ENCODE measurements at places on chromosomes 16 and 17. TPM values are rescaled to one million over a fixed set of nuclear protein-coding genes. Genes with fewer than 3 reads are reported as not detected.
A peak's percentile ranks its signal among the peaks of the same experiment; 100 is the strongest.

Gene TNFRSF17
- total RNA-seq, result not detected

Gene EFNB3
- total RNA-seq, result not detected

Gene ZFP1
- total RNA-seq, result 11.5 TPM

Gene WIPF2
- 22.1 TPM for total RNA-seq

Gene KRTAP4-6
- not detected for total RNA-seq

Gene DOC2A
- total RNA-seq, result 2.5 TPM

Gene TPSB2
- 0.41 TPM for total RNA-seq

- no peak for DNase-seq
Measured at GRCh38 chr16:12664164-12664733, 139.4 kb downstream of the CPPED1 start.

DNA sequence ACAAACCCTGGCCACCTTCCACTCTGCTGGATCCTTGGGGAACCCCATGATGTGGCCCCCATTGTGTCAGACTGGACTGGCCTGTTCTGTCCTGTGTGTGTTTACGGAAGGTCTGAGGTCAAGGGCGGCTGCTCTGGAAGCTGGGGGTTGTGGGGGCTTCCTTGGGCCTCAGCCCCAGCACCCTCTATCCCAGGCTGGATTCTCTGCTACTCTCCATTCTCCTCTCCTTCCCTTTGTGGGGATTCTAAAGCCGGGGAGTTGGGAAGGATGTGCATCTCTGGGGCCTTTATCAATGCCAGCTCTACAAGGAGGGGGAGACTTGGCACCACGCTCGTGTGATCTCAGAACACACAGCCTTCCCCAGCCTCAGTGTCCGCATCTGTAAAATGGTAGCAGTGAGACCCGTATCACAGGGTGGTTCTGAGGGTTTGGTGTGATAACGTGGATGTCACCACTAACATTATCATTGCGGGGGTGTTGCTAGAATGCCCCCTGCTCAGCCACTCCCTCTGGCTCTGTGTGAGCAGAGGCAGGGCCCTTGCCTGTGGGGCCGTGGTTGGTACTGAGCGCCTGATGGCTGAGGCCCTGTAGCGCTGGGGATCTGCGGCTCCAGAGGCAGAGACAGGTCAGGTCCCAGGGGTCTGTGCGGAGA lies 18.1 kb downstream of the ADGRG1 start:
- no peak for DNase-seq

GRCh38 chr17:72989074-72989610 lies 103.3 kb downstream of the SLC39A11 start:
- DNase-seq, result no peak

DNA sequence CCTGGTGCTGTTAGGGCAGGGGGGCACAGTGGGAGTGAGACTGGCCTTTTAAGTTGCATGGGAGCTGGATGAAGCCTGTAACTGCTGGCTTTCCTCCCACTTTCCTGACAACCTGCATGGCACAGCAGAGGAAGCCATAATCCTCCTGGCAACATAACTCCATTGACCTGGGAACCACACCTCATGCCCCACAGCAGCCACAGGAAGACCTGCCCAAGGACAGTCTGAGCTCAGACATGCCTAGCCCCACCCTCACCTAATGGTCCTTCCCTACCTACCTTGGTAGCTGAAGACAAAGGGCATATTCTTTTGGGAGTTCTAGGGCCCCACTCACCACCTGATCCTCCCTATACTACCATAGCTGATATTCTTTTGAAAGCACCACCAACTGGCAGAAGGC lies 482.2 kb upstream of the TOM1L1 start:
- DNase-seq, result no peak

DNA sequence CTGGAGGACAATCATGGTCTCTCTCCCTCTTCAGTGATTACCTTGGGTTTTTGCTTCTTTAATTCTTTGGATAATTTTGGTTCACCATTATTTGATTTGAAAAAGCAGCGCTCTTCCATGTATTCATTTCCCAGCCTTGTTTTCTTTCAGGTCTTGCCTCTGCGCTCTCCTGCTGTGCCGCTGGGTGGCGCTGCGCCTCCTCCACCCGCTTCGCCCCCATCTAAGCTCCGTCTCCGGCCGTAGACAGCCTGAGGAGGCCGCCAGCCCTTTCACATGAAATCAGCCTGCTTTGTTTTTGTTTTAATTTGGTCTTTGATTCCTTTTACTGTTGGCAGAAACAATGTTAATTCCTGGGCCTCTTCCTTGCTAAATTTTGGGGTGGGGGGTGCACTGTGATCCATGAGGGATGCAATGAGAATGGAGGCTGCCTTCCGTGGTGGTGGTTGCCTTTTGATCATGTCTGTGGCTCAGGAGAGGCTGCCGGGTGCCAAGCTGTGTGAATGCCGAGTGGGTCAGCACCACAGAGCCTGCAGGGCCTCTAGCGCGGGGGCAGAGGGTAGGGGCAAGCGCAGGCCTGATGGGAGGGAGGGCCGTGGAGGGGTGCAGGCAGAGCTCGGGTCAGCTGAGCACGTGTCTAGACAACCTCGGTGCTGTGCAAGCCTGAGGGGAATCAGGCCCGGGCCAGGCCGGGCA lies 64.1 kb downstream of the PLD6 start:
- DNase-seq, result peak; percentile 36

DNA sequence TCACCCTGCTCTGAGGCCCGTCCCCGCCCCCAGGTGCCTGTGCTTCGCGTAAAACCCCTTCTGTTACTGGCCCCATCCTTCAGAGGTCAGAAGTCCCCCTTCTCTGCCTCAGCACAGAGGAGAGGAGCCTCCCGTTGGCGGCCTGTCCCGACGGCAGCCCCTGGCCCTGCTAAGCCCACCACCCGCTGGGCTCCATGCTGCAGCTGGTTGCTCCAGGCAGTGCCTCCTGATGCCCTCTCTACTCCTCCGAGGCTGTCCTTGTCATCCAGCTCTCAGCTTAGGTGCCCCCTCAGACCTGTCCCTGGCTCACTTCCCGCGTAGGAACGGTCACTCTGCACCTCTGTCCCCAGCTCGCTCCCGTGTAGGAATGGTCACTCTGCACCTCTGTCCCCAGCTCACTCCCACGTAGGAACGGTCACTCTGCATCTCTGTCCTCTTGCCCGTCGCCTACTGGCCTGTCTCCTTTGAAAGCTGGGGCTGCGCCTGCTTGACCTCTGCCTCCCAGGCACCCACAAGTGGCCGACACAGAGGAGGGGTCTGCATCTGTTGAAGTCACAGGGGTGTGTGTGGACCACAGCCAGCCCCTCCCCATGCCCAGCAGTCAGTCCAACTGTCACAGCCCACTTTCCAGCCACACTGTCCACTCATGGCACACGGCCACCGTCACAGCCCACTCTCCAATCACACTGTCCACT lies 31.7 kb upstream of the ZC3H18 start:
- DNase-seq, result no peak

GRCh38 chr16:68242926-68243858 lies 2.0 kb upstream of the PLA2G15 start:
- no peak for DNase-seq

DNA sequence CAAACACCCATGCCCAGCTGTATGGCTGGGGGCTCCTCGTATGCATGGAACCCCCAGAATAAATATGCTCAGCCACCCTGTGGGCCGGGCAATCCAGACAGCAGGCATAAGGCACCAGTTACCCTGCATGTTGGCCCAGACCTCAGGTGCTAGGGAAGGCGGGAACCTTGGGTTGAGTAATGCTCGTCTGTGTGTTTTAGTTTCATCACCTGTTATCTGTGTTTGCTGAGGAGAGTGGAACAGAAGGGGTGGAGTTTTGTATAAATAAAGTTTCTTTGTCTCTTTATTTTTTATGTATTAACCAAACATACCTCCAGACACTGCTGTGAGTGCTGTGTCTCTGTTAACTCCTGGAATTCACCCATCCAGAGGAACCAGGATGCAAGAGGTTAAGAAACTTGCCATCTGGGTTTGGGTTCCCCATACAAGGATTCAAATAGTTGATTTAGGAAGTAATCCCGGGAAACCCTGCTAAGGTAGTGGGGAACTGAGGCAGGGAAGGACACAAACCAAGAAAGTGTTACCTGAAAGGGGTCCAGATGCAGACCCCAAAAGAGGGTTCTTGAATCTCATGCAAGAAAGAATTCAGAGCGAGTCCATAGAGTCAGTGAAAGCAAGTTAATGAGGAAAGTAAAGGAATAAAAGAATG lies 37.4 kb upstream of the IL21R start:
- no peak for DNase-seq

DNA sequence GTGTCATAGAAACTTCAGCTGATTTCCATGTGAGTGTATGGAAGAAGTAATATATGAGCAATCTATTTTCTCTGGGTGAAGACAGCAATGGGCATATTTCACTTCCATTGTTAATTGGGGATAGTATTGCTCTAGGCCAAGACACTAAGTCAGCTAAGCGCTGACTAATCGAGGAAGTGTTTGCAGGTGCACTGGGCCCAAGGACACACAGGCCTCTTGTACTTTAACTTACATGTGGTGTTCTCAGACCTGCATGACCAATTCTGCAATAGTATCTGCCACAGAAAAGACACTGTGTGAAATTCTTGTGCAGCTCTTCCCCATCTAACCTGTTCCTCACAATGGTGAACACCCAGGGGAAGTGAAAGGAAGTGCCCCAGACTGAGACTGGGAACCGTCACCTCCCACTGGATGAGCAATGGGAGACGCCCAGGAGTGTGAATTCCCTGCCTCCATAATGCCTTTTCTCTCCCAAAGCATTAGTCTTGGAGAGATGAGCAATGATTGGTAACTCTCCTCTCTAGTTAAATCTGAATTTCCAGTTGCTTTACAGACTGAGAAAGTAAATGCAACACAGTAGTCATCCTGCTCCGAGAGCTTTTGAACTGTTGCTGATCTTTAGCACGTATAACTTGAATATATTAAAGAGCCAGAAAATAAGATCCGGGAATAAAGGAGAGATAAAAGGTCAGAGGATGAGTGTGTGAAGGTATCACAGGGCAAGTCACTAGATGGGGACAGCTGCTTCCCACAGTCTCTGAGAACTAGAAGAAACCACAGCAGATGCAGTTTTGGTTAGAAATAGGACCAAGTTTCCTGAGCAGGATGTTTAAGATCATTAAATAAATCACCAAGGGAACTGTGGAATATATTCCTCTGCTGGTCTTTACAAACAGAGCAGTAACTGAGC lies 82.6 kb downstream of the CDK5R1 start:
- no peak for DNase-seq

DNA sequence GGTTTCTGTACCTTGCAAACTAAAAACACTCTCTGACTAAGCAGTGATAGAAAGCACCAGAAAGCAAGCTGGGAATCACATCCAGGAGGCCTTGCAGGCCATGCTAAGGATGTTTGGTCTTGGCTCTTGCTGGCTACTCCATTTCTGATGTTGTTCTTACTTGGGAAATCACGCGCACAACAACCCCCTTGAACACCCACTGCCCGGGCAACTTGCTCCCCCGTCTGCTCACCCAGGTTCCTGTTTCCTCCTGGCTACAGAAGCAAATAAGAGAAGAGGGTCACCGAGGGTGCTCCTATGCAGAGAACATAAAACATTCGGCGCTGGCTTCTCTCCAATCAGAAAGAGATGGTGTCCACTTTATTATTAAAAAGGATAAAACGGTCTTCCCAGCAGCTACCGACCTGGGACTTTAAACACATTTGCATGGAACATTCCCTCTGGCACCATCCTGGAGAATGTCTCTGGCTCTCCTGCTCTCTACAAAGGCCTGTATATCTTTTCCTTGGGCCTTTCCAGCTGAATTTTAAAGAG lies 271.2 kb upstream of the RPL38 start:
- DNase-seq, result no peak

DNA sequence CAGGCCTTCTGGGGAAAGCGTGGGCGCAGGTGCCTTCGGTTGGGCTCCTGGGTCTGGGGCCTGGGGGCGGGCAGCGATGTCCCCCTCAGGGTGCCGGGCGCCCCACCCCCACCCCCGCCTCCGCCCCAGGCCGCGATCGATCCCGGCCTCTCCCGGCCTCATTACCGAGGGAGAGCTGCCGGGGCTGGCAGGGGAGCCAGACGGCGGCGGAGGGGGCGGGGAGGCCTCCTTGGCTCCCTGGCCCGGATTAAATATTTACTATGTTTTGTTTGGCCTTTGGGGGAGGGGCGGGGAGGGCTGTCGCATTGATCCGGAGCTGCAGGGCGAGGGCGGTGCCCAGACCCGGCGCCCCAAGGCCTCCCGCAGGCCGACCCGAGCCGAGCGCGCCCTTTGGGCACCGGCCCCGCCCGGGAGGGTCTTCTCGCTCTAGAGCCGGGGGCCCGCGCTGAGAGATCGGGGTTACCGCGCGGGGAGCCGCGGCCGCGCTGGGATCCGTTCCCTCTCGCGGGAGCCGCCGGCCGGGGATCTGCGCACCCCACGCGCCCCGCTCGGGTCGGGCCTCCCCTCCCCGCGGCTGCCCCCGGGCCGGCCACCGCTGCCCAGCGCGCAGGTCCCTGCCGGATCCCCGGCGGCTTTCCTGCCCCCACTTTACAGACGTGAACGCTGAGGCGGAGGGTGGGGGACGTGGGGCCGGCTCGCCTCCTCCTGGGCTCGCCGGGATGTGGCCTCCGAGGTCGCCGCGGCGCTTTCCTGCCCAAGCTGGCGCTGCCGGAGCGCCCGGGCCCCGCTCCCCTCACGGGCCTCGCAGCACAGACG lies 27.0 kb downstream of the RTN4RL1 start:
- no peak for DNase-seq

- no peak for DNase-seq
Measured at GRCh38 chr16:85284141-85284817, 172.0 kb upstream of the CIBAR2 start.

- no peak for DNase-seq
Measured at GRCh38 chr16:51407199-51407598, 256.1 kb upstream of the SALL1 start.

- no peak for DNase-seq
Measured at GRCh38 chr16:65229191-65229662, 107.4 kb upstream of the CDH11 start.

- DNase-seq, result no peak
Measured at GRCh38 chr16:71303938-71304337, 14.7 kb upstream of the CMTR2 start.

DNA sequence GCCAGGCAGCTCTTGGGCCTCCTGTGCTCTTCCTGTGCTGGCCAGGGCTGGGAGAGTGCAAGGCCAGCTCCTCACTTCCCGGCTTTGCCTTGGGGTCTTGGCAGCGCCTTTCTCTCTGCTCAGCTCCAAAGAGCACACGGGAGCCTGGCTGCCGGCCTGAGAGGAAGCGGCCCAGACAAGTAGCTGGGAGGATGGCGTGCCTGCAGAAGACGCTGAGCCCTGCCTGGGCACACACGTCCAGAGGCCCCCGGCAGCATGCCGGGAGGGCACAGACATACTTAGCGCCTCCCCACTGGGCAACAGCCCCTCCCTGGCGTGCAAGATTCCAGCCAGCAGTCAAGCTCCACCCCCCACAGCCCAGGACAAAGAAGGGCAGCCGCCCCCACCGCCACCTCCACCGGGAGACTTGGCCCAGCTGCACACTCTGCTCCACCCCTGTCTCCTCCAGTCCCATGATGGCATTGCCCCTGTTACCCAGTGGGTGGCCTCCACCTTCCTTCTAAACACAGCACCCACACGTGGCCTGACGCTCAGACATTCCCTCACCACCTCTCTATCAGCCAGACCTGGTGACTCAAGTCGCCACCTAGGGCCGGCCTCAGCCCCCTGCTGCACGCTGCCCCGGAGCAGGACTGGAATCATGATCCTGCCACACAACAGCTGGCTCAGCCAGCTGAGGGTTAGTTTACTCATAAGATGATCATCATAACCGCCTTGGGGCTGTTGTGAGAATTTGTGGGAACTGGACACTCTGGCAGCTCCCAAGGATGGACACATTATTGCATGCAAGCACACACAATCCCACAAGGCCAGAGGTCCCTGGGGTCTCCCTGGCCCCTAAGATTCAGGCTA lies 12.4 kb downstream of the SGCA start:
- peak; percentile 47 for DNase-seq
